Effector memory CD4-positive, alpha-beta T cell (primary cell): ENCODE measurements at places on chromosomes 6 and 20.

- no peak for DNase-seq
These were observed 2.2 kb downstream of the TFAP2B start for GRCh38 chr6:50820869-50821264.

- DNase-seq = no peak
These were observed 6.1 kb downstream of the SOBP start for GRCh38 chr6:107495971-107496370.

DNA sequence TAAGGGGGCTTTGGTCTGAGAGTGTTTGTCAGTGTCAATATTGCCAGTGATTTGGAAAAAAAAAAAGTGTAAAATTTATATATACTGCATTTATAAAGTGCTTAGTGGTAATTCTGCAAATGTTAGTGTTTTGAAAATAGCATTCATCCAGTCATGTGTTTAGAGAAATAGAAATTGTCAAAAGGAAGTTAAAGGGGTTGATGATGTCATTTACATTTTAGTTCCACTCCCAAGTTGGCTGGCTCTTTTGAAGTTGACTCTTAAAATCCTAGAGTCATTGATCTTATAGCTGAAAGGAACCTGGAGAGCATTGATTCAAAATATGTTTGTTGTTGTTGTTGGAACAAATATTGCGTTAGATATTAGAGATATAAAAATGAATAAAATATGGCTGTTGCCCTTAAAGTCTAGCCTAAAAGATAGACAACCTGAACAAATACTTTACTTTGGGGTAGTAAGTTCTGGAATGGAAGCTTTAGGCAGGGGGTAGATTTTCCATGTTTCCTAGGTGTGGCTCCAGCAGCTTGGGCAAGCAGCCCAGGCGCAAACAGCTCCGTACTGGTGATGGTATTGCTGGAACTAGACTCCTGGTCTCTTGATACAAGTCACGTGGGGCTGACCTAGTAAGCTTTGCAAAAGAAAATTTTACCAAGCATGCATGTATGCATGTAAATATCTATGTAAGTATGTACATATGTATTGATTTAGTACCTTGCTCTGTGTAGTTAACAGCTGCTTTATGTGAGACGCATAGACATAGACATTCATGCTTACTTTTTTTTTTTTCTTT, 46.3 kb downstream of the HIVEP1 start:
- no peak for DNase-seq

GRCh38 chr20:23225407-23226060, 125.1 kb upstream of the NXT1 start:
- DNase-seq = no peak

DNA sequence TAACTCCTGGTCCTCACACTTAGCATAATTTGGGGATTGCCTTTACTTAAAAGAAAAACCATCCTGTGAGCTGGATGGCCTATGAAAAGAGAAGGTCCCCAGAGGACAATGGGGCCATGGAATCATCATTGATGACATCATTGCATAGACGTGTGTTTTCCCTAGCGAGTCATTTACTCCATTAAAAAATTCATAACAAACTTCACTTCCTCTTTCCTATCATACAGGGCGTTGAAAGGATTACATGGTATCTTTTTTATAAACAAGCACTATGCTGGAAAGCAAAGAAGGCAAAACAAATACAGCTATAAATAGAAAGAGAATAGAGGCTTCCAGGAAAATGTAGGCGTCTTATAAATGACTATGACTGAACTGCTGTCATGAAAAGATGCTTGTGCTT, 11.3 kb upstream of the COL12A1 start:
- DNase-seq = no peak

- DNase-seq = no peak
These were observed 25.4 kb upstream of the RIMS4 start for GRCh38 chr20:44835661-44836221.

GRCh38 chr6:3751730-3752530, 417 bp upstream of the PXDC1 start:
- DNase-seq = peak; percentile 53

- no peak for DNase-seq
These were observed 36.1 kb upstream of the PTCHD4 start for GRCh38 chr6:48147051-48147450.

DNA sequence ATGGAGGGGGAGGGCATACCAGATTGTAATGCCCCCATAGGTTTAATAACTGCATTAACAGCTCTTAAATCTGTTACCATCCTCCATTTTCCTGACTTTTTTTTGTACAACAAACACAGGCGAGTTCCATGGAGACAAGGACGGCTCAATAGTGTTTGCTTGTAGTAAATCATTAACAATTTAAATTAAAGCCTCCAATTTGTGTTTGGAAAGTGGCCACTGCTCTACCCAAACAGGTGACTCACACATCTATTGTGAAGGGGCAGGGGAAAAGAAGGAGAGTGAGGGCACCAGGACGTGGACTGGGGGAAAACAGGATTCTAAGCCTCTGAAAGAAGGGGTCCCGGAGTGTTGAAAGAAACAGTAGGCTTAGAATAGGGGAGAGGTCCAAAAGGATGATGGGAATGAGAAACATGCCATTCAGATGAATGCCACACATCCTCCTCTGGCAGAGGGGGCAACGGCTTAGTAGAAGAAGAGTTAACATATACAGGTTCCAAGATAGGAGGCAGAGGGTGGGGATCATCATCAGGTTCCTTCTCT, 6.9 kb downstream of the GLYATL3 start:
- DNase-seq = no peak

DNA sequence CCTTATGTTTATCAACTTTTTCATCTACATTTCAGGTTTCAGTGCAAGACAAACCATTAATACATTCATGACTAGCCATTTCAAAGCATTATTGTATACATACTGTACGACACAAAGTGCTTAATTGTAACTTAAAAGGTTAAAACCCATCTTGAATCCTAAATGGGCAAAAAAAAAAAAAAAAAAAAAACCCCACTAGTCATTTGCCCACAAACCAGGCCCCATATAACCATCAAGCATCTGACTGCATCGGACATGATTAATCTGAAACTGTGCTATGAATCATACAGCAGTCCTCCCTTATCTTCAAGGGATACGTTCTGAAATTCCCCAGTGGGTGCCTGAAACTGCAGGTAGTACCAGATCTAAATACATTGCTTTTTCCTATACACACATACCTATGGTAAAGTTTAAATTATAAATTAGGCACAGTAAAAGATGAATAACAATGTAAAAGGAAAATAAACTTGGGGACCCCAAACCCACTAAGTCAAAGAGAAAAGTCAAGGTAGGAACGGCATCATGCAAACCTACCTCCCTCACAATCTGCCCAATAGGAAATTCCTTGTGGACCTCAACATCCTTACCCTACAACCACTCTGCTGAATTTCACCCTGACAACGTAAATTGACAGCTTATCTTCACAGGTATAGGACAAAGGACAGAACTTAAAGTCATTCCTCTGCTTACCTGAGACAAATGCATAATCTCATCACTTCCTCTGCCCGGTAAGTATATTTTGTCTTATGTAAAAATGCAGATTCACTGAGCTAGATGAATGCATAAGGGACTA, 14.3 kb downstream of the B4GALT5 start:
- DNase-seq = no peak

DNA sequence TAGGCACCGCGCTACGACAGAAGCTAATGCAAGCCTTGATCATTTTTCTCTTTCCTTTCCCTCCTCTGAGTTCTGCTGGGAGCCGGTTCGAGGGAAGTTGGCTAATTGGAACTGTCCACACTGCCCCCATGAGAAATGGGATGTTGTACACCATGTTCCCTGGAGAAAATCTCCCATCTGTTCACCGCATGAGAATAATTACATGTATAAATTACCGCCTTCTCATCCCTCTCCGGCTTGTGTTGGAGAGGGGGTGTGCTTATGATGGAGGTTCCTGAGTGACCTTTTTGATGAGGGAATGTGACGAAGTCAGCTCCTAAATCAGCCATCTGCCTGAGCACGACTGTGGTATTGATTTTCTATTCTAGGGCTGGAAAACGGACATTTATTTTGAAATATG, 320.2 kb upstream of the SULF2 start:
- no peak for DNase-seq

DNA sequence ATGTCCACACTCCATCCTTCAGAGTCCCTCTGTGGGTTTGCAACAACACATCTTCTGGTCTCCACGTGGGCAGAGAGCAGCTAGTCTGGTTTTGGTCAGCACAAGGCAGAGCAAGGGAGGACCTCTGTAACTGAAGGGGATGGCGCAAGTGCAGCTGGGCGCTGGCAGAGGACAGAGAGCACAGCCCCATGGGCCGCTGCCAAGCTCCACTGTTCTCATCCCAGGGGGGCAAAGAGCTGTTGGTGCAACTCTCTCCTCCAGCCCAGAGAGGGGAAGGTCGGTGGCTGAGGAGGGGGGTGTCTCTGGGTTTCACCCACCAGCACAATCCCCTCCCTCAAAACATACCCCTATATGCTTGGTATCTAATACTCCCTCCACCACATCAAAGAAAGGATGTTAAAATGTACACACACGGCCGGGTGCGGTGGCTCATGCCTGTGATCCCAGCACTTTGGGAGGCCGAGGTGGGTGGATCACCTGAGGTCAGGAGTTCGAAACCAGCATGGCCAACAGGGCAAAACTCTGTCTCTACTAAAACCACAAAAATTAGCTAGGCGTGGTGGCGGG, 9.1 kb downstream of the ATP9A start:
- no peak for DNase-seq

DNA sequence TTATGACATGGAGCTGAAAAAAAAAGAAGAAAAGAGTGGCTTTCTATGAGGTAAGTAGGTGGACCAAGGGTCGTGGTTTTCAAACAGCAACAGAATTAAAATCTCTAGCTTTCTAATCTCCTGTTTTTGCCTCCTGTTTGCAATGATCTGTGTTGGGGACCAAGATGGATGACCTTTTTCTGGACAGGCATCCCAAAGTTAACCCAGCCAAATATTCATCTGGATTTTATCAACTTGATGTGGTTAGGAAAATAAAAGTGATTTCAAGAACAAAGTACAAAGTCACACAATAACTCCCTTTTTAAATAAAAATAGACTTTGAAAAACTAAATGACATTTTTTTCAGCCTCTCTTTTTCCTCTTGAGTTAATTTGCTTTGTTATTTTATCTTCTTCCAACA, 282.1 kb upstream of the PRDM1 start:
- no peak for DNase-seq

GRCh38 chr6:111562246-111562645, 43.4 kb downstream of the TRAF3IP2 start:
- no peak for DNase-seq

- DNase-seq = no peak
These were observed 396.3 kb upstream of the EYS start for GRCh38 chr6:66103354-66103753.

GRCh38 chr20:25278636-25279361, 30.9 kb downstream of the PYGB start:
- DNase-seq = no peak

- DNase-seq = no peak
These were observed 1.8 kb upstream of the PRDM1 start for GRCh38 chr6:106084106-106084988.

DNA sequence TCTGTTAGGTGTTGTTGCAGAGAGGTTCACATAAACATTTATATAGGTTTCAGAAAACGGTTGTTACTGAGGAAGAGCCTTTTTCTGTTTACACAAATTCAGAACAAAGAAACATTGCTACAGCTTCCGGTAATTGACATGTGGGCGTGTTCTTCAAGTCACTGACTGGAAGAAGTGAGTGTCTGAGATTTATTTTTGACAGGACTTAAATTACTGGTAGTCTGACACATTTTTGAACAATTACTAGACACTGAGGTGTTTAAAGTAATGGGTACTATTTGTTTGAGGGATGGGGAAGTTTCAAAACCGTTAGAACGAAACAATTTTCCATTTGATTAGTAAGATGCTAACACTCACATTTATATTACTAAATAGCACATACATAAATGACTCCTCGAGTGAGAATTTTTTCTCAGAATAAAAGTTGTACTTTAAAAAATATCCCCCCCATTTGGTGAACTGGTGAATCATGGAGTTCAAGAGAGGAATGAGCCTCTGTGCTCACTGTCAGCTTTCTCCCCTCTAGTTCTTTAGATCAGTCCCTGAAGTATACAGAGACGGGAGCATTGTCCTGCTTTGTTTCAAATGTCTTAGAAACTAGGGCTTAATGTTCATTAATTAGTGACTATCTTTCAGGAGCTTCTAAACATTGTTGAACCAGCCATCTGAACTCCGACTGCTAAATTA, 98.7 kb downstream of the TSHZ2 start:
- DNase-seq = no peak

DNA sequence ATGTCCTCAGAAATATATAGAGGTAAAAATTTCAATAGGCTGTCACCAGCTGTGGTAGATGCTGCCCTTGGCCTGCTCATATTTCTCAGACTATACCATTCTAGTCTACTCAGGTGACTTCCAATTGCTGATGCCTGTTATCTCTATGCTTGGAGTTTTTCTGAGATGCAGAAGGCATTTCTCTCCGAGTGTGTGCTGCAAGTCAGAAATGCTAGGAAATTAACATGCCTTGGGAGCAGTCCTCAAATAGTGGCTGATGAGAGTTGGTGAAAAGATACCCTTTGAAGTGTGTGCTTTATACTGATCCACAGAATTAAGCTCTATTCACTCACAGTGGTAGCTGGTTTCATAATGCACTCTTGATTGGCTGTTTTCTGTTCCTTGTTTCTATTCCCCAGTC, 43.2 kb upstream of the PKIB start:
- DNase-seq = no peak

GRCh38 chr6:137472641-137473137, 21.5 kb downstream of the OLIG3 start:
- no peak for DNase-seq

DNA sequence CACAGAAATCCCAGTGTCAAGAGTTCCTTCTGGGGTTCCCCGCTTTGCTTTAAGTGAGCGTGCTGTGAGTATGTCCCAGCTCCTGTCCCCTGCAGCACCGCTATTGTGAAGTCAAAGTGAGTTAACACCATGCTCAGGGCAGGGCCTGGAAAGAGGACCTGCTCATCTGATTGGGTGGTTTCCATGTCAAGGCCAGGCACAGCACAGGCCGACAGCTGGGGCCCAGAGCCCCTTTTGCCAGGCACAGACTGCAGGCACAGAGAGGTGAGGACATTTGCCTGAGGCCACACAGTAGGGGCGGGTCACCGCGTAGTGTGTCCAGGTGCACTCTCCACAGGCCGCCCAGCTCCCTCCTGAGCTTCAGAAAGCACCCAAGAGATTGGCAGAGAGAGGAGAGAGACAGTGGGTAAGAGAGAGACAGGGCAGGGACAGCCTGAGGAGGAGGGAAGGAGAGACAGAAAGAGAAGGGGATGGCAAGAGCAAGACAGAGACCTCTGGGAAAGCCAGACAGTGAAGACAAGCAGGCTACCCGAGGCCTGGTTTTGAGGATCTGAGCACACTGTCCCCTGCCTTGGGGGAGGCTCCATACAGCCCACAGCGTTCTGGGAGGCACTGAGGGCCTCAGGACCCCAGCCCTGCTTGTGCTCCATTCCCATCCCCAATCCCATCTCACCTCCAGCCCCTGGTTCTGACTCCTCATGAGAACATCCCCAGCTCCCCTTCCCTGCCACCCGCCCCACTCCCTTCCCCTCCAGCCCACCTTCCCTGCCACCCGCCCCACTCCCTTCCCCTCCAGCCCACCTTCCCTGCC, 6.5 kb upstream of the BPIFB1 start:
- no peak for DNase-seq
